ENCODE measurements at places on chromosomes 12 and 14.
A peak's percentile ranks its signal among the peaks of the same experiment; 100 is the strongest.

GRCh38 chr12:623865-624372 is 39.3 kb downstream of the NINJ2 start:
- H3K27me3 ChIP-seq, result no peaks in the 10 kb centered on the region
- no peak overlapping the region for H3K4me3 ChIP-seq
- no peak for DNase-seq

- H3K27me3 ChIP-seq, result no peaks in the 10 kb centered on the region
- H3K36me3 ChIP-seq, result no peaks in the 10 kb centered on the region
- no peak overlapping the region for H3K27ac ChIP-seq
- no peak overlapping the region for H3K4me3 ChIP-seq
- DNase-seq, result no peak
- H3K4me1 ChIP-seq, result no peaks in the 10 kb centered on the region
These were observed 214.7 kb downstream of the PHLDA1 start for GRCh38 chr12:75816897-75817296.

GRCh38 chr12:103538397-103538796 is 42.6 kb upstream of the C12orf42 start:
- H3K4me3 ChIP-seq, result no peak overlapping the region
- H3K36me3 ChIP-seq, result no peaks in the 10 kb centered on the region
- no peak overlapping the region for H3K27ac ChIP-seq
- no peaks in the 10 kb centered on the region for H3K4me1 ChIP-seq
- no peak for DNase-seq

- H3K27ac ChIP-seq, result peak overlapping the region; percentile 26
- H3K27me3 ChIP-seq, result no peaks in the 10 kb centered on the region
- H3K36me3 ChIP-seq, result peaks cover 11% of the 10 kb centered on the region
- H3K4me1 ChIP-seq, result no peaks in the 10 kb centered on the region
- DNase-seq, result no peak
- no peak overlapping the region for H3K4me3 ChIP-seq
These were observed 20.9 kb downstream of the ISCA2 start for GRCh38 chr14:74514471-74514941.

- H3K27ac ChIP-seq, result no peak overlapping the region
- no peak overlapping the region for H3K4me3 ChIP-seq
- H3K4me1 ChIP-seq, result no peaks in the 10 kb centered on the region
- no peak for DNase-seq
These were observed 19.6 kb downstream of the OR4N2 start for GRCh38 chr14:19823178-19823577.

DNA sequence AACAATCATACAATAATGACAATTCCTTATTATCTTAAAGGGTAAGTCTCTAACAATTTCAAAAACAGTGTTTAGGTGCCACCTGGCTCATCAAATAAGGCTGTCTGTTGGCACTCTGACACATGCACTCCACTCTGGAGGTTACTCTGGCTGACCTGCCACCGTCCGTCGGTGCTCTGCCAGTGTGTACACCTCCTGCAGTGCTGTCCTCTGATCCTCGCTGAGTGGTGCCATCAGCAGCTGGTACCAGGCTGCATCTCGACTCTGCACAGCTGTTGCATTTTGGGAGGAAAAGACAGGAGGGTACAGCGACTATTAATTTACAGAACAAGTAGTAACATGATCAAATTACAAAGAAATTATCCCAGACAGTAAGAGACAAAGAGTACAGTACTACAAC is 63.9 kb downstream of the IPO8 start:
- H3K4me3 ChIP-seq, result no peak overlapping the region
- no peaks in the 10 kb centered on the region for H3K4me1 ChIP-seq
- H3K27me3 ChIP-seq, result no peaks in the 10 kb centered on the region
- no peak for DNase-seq

- H3K36me3 ChIP-seq, result no peaks in the 10 kb centered on the region
- no peaks in the 10 kb centered on the region for H3K4me1 ChIP-seq
- no peak overlapping the region for H3K4me3 ChIP-seq
- no peak overlapping the region for H3K27ac ChIP-seq
These were observed 709.1 kb downstream of the DIO2 start for GRCh38 chr14:79502136-79502750.

DNA sequence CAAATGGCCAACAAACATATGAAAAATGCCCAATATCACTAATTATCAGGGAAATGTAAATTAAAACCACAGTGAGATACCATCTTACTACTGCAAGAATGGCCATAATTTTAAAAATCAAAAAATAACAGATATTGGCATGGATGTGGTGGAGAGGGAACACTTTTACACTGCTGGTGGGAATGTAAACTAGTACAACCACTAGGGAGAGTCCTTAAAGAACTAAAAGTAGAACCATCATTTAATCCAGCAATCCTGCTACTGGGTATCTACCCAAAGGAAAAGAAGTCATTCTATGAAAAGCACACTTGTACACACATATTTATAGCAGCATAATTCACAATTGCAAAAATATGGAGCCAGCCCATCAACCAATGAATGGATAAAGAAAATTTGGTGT is 459.7 kb downstream of the GXYLT1 start:
- H3K27ac ChIP-seq, result no peak overlapping the region
- H3K27me3 ChIP-seq, result no peaks in the 10 kb centered on the region
- no peak for DNase-seq
- no peaks in the 10 kb centered on the region for H3K4me1 ChIP-seq

DNA sequence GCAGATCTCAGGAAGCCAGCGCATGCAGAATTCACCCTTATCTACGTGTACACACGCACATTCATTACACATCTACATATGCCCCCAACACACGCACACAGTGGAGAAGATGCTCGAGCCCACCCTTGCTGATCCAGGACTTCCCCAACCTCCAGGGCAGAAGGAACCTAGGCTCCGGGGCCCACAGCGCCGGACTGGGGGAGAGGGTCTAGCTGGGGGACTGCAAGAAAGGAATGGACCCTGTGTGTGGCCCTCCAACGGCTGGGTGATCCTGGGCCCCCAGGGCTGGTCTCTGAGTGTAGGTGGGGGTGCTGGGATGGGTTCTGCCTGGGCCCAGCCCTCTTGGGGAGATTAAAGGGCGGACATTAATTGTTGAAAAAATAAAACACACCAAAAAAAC is 128.1 kb upstream of the C14orf180 start:
- peaks cover 4% of the 10 kb centered on the region for H3K27me3 ChIP-seq
- H3K36me3 ChIP-seq, result no peaks in the 10 kb centered on the region
- no peak overlapping the region for H3K27ac ChIP-seq
- DNase-seq, result no peak
- no peak overlapping the region for H3K4me3 ChIP-seq

DNA sequence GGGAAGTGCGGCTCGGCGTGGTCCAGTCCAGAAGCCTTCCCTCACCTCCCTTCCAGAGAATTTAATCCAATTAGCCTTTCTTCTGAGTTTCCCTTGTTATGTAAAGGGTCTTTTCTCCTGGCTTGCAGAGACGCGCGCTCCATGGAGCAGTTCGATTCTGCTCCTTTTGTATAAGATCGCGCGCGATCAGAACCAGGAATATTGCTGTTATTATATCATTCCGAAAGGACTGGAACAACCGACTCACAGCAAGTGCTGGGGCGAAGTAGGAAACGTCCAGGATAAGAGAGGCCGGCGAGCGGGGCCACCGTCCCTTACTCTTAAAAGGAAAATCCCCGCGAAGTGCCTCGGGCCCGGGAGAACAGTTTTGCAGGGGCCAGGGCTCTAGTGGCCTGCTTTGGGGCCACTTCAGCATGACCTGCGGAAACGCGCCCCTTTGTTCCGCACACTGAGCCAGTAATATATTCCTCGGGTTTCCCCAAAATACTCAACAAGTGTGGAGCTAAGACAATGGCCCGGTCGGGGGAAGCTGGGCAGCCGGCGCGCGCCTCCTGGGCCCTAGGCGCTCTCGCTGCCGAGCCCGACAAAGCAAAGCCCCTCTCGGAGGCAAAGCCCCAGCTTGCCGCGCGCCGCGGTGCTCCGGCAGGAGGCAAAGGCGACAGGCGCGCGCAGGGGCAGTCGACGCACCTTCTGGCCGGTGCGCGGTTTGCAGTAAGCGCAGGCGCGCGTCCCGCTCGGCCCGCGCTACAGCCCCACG is 2.9 kb downstream of the RFX4 start:
- H3K36me3 ChIP-seq, result no peaks in the 10 kb centered on the region
- peaks cover 94% of the 10 kb centered on the region for H3K27me3 ChIP-seq
- H3K27ac ChIP-seq, result no peak overlapping the region
- H3K4me1 ChIP-seq, result peaks cover 67% of the 10 kb centered on the region
- peak; percentile 34 for DNase-seq
- no peak overlapping the region for H3K4me3 ChIP-seq

- DNase-seq, result peak; percentile 89
- peaks cover 56% of the 10 kb centered on the region for H3K4me1 ChIP-seq
- no peaks in the 10 kb centered on the region for H3K36me3 ChIP-seq
- peak overlapping the region; percentile 87 for H3K4me3 ChIP-seq
- H3K27me3 ChIP-seq, result no peaks in the 10 kb centered on the region
These were observed 19.0 kb upstream of the RNASE12 start for GRCh38 chr14:20610002-20610765.

DNA sequence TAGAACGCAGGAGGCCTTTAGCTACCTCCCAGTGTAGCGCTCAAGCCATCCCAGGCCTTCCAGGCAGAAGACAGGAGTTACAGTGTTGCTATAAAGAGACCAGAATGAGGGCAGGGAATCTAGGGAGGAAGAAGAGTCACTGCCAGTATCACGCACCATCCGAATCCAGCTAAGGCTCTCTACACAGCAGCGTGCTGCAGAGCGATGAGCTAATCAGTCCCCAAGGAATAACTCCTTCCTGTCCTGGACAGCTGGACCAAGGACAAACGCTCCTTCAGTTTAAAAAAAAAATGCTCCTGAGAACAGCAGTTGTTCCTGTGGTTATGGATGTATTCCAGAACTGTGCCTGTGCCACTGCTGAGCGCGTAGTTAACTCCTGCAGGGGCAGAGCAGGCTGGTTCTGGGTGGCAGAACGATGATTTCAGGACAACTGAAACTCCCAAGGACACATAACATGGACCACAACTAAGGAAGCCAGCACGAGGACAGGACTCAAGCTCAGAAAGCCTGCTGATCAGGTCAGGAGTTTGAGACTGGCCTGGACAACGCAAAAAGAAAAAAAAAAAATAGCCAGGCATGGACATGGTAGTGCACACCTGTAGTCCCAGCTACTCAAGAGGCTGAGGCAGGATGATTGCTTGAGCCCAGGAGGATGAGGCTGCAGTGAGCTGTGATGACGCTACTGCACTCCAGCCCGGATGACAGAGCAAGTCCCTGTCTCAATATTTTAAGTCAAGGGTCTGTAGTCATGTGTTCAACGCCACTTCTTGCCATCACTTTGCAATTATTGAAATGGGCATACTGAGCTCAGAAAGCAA is 2.6 kb downstream of the IFFO1 start:
- H3K27me3 ChIP-seq, result no peaks in the 10 kb centered on the region
- peak; percentile 69 for DNase-seq
- H3K4me1 ChIP-seq, result peaks cover 70% of the 10 kb centered on the region
- peak overlapping the region; percentile 71 for H3K27ac ChIP-seq
- peaks cover 30% of the 10 kb centered on the region for H3K36me3 ChIP-seq

- H3K4me1 ChIP-seq, result peaks cover 10% of the 10 kb centered on the region
- no peak for DNase-seq
These were observed 63.6 kb downstream of the TMCC3 start for GRCh38 chr12:94586589-94587259.

DNA sequence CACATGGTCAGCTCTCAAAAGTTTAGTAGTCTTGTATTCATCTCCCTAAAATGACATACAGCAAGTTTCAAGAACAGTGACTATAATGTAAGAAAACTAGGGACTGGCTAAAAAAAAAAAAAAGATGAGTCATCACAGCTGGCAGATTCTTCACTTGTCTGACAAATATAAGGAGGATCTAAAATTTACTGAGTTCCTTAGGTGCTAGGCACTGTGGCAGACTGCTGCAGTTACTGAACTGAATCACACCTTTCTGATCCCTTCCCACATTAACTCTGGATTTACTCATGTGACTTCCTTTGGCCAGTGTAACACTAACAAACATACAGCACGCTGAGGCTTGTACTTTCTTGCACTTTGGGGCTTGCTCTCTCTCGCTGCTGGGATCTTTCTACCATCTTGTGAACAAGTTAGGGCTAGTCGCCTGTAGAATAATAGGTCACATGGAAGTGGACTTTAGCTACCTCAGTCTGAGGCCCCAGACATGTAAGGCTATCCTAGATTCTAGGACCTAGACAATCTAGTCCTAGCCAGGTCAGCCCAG is 32.1 kb downstream of the BAZ1A start:
- peak overlapping the region; percentile 18 for H3K27ac ChIP-seq
- no peaks in the 10 kb centered on the region for H3K27me3 ChIP-seq
- H3K4me1 ChIP-seq, result peaks cover 12% of the 10 kb centered on the region

- H3K27me3 ChIP-seq, result no peaks in the 10 kb centered on the region
- H3K4me1 ChIP-seq, result no peaks in the 10 kb centered on the region
- no peaks in the 10 kb centered on the region for H3K36me3 ChIP-seq
- no peak for DNase-seq
These were observed 182.4 kb upstream of the CCND2 start for GRCh38 chr12:4091016-4091743.

GRCh38 chr12:71430756-71431155 is 8.8 kb upstream of the LGR5 start:
- H3K36me3 ChIP-seq, result no peaks in the 10 kb centered on the region
- H3K27ac ChIP-seq, result no peak overlapping the region
- no peak for DNase-seq

DNA sequence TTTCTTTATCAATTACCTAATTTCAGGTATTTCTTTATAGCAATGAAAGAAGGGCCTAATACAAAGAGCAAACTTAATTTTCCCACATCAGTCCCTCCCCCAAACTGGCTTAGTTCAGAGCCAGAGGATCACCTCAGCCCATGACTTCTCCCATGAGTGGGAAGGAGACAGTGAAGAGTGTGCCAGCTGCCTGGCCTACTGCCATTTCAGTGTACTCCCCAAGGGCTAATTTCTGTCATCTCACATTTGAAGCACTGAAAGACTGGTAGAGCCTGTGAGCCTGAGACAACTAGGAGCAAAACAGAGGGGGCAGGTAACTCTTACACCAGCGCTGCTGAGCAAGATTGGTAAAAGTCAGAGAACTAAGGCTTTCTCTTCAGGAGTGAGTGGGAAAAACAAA is 29.1 kb upstream of the ADAM20 start:
- H3K27ac ChIP-seq, result no peak overlapping the region
- H3K27me3 ChIP-seq, result no peaks in the 10 kb centered on the region
- no peaks in the 10 kb centered on the region for H3K4me1 ChIP-seq
- peaks cover 16% of the 10 kb centered on the region for H3K36me3 ChIP-seq

DNA sequence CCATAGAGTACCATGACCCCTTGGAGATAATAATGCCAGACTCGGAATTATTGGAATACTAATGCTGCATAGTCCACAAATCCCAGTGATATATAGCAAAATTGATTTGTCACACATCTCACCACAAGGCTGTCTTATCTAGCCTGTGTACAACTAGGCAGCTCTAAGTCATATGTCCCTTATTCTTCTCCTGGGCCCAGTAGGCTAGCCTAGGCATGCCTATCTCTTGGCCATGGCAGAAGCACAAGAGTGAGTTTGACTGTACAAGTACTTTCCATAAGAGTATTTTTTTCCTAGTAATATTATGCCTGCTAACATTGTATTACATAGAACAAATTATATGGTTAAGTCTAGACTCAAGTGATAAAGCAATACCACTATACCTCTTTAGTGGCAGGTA is 1122.1 kb upstream of the SEL1L start:
- H3K4me1 ChIP-seq, result no peaks in the 10 kb centered on the region
- DNase-seq, result no peak
- H3K27me3 ChIP-seq, result no peaks in the 10 kb centered on the region
- H3K27ac ChIP-seq, result no peak overlapping the region
- no peak overlapping the region for H3K4me3 ChIP-seq

Measured in stomach (tissue), 19 donors.